ENCODE measurements at places on chromosomes 6 and 20.

GRCh38 chr20:45358282-45359068, 4.5 kb upstream of the SYS1 start:
- no peak for DNase-seq

- no peak for DNase-seq
Observed at GRCh38 chr6:110354153-110354552, 4.0 kb downstream of the METTL24 start.

- no peak for DNase-seq
Observed at GRCh38 chr20:32621891-32622584, 36.9 kb upstream of the NOL4L start.

DNA sequence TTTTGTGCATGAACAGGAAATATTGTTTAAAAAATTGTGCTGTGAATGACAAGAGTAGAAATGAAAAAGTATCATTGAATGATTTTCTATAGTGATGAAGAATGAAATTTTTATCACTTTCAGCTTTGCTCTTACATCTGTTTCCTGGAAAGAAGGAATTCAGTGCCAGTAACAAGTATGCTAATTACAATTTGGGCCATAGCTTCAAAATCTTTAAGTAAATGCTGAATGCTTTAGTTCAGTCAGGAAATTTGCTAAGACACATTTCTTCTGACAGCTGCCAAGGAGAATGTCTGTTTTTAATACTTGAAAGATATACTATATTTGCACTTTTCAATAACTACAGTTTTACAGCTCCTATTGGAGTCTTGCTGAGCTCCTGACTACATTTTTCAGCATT, 203.7 kb upstream of the RSPO3 start:
- DNase-seq: no peak

- DNase-seq: no peak
Observed at GRCh38 chr6:41209547-41210320, 8.8 kb upstream of the TREML2 start.

DNA sequence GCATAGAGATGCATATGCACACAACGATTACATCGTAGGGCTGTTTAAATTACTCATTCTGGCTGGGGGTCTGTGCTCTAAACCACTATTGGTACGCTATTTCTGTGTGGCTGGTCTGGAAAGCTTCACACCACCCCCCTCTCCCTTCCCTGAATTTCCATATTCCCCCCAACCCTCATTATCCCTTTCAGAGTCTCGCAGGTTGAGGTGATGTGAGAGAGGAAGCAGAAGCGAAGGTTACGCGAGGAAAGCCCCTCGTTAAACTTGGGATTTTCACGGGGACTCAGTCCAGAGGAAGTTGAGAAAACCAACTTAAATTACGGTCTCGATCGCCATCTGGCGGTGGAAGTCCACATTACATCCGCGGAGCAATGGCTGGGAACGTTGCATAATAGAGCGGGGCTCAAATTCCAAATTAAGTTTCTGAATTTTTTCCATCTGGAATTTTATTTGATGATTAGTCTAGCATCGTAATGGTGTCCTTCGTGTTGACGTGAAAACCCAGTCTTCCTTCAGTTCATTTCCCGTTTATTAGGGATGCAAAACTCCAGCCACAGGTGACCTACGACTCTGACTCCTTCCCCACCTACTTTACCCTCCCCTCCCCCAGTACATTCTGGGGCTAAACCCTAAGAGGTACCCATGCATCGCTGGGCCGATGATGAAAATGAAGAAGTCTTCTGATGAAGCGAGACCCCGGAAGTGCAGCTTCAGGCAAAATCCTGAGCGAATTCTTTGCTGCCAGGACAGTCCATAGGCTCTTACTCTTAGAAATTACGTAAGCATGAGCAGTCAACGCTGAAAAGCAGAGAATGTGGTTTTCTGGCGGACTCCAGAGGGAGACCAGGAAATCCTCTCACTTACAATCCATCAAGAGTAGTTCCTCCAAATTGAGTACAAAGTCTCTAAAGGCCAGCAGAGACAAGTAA, 19.7 kb downstream of the HLA-DOB start:
- peak; percentile 56 for DNase-seq

DNA sequence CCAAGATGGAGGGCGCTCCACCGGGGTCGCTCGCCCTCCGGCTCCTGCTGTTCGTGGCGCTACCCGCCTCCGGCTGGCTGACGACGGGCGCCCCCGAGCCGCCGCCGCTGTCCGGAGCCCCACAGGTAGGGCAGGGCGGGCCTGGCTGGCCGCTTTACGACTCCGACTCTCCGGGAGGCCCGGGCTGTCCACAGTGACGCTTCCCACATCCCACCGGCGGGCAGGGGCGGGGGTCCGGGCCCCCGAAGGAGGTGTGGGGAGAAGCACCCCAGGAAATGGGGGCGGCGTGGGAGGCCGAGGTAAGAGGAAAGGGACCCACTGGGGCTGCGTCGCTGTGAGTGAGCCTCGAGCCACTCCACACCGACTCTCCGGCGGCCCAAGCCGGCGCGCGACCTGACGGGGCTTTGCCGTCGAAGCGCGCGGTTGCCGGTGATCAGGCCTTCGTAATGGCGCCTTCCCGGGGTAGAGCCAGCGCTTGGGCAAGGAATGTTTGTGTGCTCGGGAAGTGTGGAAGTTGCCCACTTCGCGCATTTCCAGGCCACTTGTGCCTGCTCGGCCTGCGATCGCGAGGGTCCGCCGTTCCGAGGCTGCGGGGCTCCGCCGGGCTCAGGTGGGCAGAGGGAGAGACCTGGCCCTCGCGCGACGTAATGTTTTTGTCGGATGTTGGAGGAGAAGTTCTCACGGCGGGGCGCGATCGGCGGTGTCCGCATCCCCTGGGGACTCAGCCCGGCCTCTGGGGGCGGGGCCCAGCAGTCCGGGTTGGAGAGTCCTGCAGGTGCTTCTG, 427 bp downstream of the GINM1 start:
- DNase-seq: peak; percentile 23

GRCh38 chr20:21004386-21005076, 101.6 kb downstream of the LINC00237 start:
- no peak for DNase-seq

DNA sequence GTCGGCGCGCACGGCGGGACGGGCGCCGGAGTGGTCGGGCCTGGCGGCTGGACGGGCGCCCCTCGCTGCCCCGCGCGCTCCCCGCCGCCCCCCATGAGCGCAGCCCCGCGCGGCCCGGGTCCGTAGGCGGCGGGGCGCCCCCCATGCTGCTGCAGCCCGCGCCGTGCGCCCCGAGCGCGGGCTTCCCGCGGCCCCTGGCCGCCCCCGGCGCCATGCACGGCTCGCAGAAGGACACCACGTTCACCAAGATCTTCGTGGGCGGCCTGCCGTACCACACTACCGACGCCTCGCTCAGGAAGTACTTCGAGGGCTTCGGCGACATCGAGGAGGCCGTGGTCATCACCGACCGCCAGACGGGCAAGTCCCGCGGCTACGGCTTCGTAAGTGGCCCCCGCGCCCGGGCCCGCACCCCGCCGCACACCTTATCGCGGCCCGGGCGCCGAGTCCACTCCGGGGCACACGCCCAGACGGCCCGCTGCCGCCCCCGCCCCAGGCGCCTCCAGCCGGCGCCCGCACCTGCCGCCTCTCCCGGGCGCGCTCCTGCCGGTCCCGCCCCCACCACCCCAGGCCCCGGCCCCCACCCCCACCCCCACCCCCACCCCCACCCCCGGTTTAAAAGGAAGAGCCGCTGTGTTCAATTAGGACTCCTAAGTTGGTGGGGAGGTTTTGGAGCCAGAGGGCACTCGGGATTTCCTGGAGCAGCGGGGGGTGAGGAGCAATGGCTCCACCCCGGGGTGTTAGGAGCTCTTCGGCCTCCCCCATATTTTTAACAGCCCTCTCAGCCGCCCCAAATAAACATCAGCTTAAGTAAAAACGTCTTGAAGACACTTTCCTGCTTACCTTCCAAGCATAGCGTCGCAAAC, 474 bp downstream of the RBM38 start:
- DNase-seq: no peak

GRCh38 chr6:136962661-136963060, 40.6 kb downstream of the SLC35D3 start:
- DNase-seq: no peak

- peak; percentile 66 for DNase-seq
Observed at GRCh38 chr20:57748601-57749130, 38.9 kb upstream of the PMEPA1 start.

DNA sequence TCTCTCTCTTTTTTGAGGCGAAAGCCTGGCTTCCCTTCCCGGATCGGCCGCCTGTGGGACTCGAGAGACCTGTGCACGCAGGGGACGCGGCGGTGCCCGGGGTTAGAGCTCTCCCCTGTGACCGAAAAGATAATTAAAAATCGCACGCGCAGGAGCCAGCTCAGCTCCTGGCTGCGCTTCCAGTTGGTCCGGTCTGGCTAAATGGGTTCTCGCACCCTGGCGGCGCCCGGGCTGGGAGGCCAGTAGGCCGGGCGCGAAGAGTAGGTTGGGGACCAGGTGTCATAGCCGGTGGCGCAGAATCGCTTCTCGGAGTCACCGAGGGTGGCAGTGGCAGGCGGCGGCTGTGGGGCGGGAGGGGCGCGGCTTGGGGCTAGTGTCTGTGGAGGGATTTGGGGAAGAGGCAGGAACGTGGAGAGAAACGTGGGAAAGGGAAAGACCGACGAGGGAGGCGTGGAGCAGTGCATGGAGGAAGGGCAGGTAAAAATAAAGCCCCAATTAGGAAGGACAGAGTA, 41.9 kb upstream of the SUPT3H start:
- DNase-seq: peak; percentile 39

- DNase-seq: no peak
Observed at GRCh38 chr6:104973404-104973803, 16.5 kb downstream of the LIN28B start.

GRCh38 chr6:15245361-15246216, at the start of gene JARID2:
Gene JARID2 (plus strand): TSS chr6:15246069. CDS start chr6:15246540, 471 bp downstream.
- DNase-seq: peak; percentile 94

GRCh38 chr20:50285376-50286173, 94.9 kb downstream of the CEBPB start:
- DNase-seq: peak; percentile 70

- no peak for DNase-seq
Observed at GRCh38 chr20:24620937-24621519, 151.6 kb downstream of the SYNDIG1 start.

GRCh38 chr6:140604786-140605185, 1230.3 kb upstream of the CITED2 start:
- no peak for DNase-seq

All from GM10248 (cell line).